ENCODE measurements at places on chromosomes 7 and 10. TPM values are rescaled to one million over a fixed set of nuclear protein-coding genes. Genes with fewer than 3 reads are reported as not detected.

DNA sequence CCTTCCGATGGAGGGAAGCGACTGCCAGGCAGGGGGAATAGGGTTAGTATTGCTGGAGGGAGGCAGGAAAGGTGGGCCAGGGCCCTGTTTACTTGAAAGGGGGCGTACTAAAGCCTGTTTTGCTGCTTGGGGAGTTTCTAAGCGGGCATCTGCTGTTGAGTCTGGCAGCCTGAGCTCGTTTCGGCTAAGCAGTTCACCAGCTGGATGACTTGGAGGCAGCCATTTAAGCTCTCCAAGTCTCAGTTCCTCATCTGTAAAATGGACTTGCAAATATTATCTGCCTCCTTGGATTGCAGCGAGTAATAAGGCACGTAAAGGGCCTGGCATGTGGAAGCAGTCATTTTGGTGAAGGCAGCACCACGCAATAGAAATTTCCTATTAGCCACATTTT is 44.0 kb downstream of the LDB3 start:
- peak; percentile 57 for DNase-seq
- H3K36me3 ChIP-seq: no peaks in the 10 kb centered on the region
- peaks cover 22% of the 10 kb centered on the region for H3K4me1 ChIP-seq
- peak overlapping the region; percentile 74 for H3K4me3 ChIP-seq
- no peak overlapping the region for H3K27ac ChIP-seq
- H3K27me3 ChIP-seq: no peaks in the 10 kb centered on the region

Gene OR13A1
- not detected for total RNA-seq

DNA sequence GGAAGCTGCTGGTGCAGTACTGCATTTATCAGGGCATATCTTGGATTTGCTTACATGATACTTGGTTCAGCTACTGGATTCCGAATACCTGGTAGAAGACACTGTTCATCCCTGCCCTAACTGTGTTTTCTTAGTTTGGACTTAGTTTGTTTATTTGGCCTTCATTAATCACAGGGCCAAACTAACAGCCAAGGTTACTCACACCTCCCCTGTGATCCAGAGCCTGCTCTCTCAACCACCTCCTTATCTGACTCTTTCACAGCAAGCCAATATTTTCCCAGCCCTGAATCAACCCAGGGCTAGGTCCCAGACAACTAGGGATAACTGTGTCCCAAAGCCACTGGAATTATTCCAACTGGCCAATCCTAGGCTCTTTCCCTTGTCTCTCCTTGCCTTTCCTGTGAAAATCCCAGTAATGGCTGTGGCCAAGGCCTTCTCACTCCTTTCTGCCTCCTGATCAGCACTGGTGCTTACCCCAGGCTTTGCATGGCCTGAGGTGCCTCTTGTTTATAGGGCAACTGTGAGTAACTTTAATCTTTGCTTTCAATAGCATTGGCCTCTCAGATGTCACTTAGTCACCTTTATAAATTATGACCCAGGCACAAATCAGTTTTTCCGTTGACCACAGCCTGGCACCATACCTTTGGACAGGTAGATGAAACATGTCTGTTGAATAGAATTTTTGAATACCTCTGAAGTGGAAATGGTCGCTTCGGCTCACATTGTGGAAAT is 9.3 kb upstream of the JCAD start:
- no peaks in the 10 kb centered on the region for H3K27me3 ChIP-seq
- no peak for DNase-seq
- H3K36me3 ChIP-seq: no peaks in the 10 kb centered on the region
- no peak overlapping the region for H3K27ac ChIP-seq

DNA sequence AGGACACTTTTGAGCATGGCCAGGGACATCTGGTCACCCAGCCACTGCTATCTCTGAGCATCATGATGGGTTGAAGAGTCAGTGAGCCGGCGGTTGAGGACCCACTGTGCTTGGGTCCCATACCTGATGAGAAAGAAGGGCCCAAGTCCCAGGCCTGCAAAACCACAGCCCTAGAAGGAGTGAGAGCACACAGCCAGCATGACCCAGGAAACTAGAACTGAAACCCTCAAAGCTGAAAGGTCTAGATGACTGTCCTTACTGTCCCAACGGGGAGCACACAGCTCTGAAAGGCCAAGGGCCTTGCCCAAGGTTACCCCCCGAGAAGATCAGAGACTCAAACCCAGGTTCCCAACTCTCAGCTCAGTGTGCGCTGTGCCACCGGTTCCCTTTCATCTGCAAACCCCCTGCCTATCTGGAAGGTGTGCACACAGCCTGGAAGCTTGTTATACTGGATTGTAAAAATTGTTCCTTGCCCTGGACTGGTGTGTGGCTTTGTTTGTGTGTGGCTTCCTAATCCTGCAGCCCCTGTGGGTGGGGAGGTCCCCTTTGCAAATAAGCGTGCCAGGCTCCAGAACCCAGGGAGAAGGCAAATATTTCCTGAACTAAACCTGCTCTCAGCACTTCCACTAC is 22.6 kb upstream of the PSAP start:
- no peak overlapping the region for H3K4me3 ChIP-seq
- no peaks in the 10 kb centered on the region for H3K4me1 ChIP-seq
- no peak overlapping the region for H3K27ac ChIP-seq
- no peak for DNase-seq

DNA sequence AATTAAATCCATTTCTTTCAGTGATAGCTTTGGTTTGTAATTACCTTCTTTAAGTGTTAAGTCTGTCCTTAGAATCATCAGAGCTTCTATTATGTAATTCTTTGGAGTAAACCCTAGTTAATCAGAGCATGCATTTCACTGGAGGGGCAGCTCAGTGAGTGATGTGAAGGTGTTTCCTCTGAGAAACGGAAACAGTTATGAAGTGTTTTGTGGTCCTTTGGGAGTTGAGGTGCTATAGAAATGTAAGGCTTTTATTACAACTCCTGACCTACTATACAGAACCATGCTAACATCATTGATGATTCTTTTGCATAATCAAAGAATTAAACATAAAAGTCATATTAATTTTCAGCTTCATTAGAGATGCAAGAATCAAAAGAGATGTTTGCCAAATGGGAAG is 141.5 kb downstream of the EXOC4 start:
- H3K27ac ChIP-seq: no peak overlapping the region
- H3K4me3 ChIP-seq: no peak overlapping the region
- H3K27me3 ChIP-seq: no peaks in the 10 kb centered on the region
- H3K36me3 ChIP-seq: no peaks in the 10 kb centered on the region
- no peak for DNase-seq

DNA sequence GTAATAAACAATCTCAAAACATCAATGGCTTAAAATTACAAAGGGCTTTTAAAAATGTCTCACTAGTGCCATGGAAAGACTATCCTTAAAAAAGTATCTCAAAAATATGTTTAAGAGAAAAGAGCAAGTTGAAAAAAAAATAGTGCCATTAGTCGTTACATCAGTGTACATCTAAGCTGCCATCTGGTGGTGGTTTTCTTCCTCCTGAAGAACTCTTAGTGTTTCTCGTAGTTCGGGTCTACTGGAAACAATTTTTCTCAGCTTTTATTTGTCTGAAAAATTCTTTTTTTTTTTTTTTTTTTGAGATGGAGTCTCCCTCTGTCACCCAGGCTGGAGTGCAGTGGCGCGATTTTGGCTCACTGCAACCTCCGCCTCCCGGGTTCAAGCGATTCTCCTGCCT is 5.9 kb upstream of the GARIN1A start:
- H3K4me1 ChIP-seq: no peaks in the 10 kb centered on the region
- no peak overlapping the region for H3K4me3 ChIP-seq
- DNase-seq: peak; percentile 56
- no peak overlapping the region for H3K27ac ChIP-seq

- no peak overlapping the region for H3K27ac ChIP-seq
- no peak overlapping the region for H3K4me3 ChIP-seq
- no peaks in the 10 kb centered on the region for H3K27me3 ChIP-seq
- DNase-seq: no peak
Measured at GRCh38 chr10:87983716-87984115, 120.3 kb downstream of the PTEN start.

GRCh38 chr7:143850682-143851081 is 51.3 kb downstream of the TCAF1 start:
- H3K4me3 ChIP-seq: no peak overlapping the region
- no peaks in the 10 kb centered on the region for H3K36me3 ChIP-seq
- H3K27me3 ChIP-seq: no peaks in the 10 kb centered on the region
- no peak for DNase-seq
- H3K4me1 ChIP-seq: no peaks in the 10 kb centered on the region
- H3K27ac ChIP-seq: no peak overlapping the region

- H3K36me3 ChIP-seq: no peaks in the 10 kb centered on the region
- H3K27ac ChIP-seq: no peak overlapping the region
- DNase-seq: no peak
Measured at GRCh38 chr7:45897042-45897690, 8.9 kb downstream of the IGFBP1 start.

- DNase-seq: no peak
- H3K27ac ChIP-seq: no peak overlapping the region
- no peaks in the 10 kb centered on the region for H3K27me3 ChIP-seq
Measured at GRCh38 chr10:10758306-10758705, 259.4 kb upstream of the CELF2 start.

- H3K27ac ChIP-seq: no peak overlapping the region
- H3K4me3 ChIP-seq: no peak overlapping the region
- H3K27me3 ChIP-seq: no peaks in the 10 kb centered on the region
- H3K36me3 ChIP-seq: no peaks in the 10 kb centered on the region
- no peaks in the 10 kb centered on the region for H3K4me1 ChIP-seq
Measured at GRCh38 chr10:60123668-60124067, 217.3 kb upstream of the CCDC6 start.

Gene PAOX
- total RNA-seq: 8.7 TPM

Gene UNC5B
- 31.2 TPM for total RNA-seq

Gene GTF2IRD1
- 28.7 TPM for total RNA-seq

DNA sequence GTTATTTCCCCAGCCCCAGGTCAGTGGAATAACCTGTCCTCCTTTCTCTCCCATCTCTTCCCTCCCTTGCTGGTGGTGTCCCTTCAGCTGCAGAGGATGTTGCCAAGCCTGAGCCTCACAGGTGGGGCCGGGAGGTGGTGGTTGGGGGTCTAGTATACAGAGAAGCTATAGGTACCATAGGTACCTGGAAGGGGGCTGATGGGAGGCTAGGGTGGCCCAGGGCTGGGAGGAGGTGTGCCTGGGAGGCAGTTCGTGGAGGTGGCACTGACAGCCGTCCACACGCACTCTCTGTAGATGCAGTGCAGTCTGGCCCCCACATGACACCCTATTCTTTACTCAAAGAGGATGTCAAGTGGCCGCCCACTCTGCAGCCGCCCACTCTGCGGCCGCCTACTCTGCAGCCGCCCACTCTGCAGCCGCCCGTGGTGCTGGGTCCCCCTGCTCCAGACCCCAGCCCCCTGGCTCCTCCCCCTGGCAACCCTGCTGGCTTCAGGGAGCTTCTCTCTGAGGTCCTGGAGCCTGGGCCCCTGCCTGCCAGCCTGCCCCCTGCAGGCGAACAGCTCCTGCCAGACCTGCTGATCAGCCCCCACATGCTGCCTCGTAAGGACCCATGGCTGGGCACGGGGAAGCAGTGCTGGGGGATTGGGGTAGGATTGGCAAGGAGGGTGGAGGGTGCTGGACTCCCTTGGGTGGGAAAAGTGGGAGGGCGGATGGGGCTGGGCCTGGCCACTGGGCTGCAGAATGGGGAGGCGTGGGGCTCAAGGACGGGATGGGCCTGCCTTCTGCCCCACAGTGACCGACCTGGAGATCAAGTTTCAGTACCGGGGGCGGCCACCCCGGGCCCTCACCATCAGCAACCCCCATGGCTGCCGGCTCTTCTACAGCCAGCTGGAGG is 9.5 kb downstream of the IRF5 start:
- no peak overlapping the region for H3K27ac ChIP-seq
- H3K36me3 ChIP-seq: no peaks in the 10 kb centered on the region
- peak; percentile 69 for DNase-seq
- H3K27me3 ChIP-seq: no peaks in the 10 kb centered on the region
- no peak overlapping the region for H3K4me3 ChIP-seq
- H3K4me1 ChIP-seq: no peaks in the 10 kb centered on the region

- no peaks in the 10 kb centered on the region for H3K27me3 ChIP-seq
- H3K4me3 ChIP-seq: no peak overlapping the region
- H3K4me1 ChIP-seq: peaks cover 15% of the 10 kb centered on the region
- peaks cover 19% of the 10 kb centered on the region for H3K36me3 ChIP-seq
Measured at GRCh38 chr7:99571768-99572167, 13.3 kb downstream of the ZNF655 start.

GRCh38 chr10:4677296-4678021 is 148.5 kb upstream of the AKR1E2 start:
- DNase-seq: no peak
- no peaks in the 10 kb centered on the region for H3K36me3 ChIP-seq
- H3K27ac ChIP-seq: no peak overlapping the region
- H3K4me3 ChIP-seq: no peak overlapping the region

- no peaks in the 10 kb centered on the region for H3K36me3 ChIP-seq
- no peak overlapping the region for H3K27ac ChIP-seq
- no peaks in the 10 kb centered on the region for H3K4me1 ChIP-seq
Measured at GRCh38 chr7:155870334-155871180, 58.3 kb upstream of the SHH start.

Gene LIPK
- total RNA-seq: not detected

Gene COG5
- total RNA-seq: 40.6 TPM

GRCh38 chr10:62373995-62374861 is at the start of gene ZNF365:
Gene ZNF365, plus strand, starts transcription at chr10:62374369. Its CDS starts 1,825 bp downstream, at chr10:62376194.
- no peaks in the 10 kb centered on the region for H3K36me3 ChIP-seq
- peaks cover 30% of the 10 kb centered on the region for H3K27me3 ChIP-seq
- peaks cover 8% of the 10 kb centered on the region for H3K4me1 ChIP-seq
- H3K4me3 ChIP-seq: peak within 1 kb of the TSS; percentile 73
- no peak within 1 kb of the TSS for H3K27ac ChIP-seq
- DNase-seq: peak; percentile 78

Gene HMX3
- 0.35 TPM for total RNA-seq

Gene ASIC3
- 0.54 TPM for total RNA-seq

- DNase-seq: no peak
- no peak overlapping the region for H3K4me3 ChIP-seq
- no peaks in the 10 kb centered on the region for H3K36me3 ChIP-seq
- H3K27ac ChIP-seq: no peak overlapping the region
- H3K4me1 ChIP-seq: no peaks in the 10 kb centered on the region
- no peaks in the 10 kb centered on the region for H3K27me3 ChIP-seq
Measured at GRCh38 chr7:28587211-28587610, 174.9 kb downstream of the CREB5 start.

- DNase-seq: no peak
- no peaks in the 10 kb centered on the region for H3K4me1 ChIP-seq
- H3K27ac ChIP-seq: no peak overlapping the region
Measured at GRCh38 chr10:33304423-33305225, 29.8 kb downstream of the NRP1 start.

Gene HOXA6
- not detected for total RNA-seq

- no peaks in the 10 kb centered on the region for H3K27me3 ChIP-seq
- H3K4me1 ChIP-seq: no peaks in the 10 kb centered on the region
- no peaks in the 10 kb centered on the region for H3K36me3 ChIP-seq
- no peak overlapping the region for H3K27ac ChIP-seq
Measured at GRCh38 chr7:27424749-27425148, 182.1 kb downstream of the EVX1 start.

DNA sequence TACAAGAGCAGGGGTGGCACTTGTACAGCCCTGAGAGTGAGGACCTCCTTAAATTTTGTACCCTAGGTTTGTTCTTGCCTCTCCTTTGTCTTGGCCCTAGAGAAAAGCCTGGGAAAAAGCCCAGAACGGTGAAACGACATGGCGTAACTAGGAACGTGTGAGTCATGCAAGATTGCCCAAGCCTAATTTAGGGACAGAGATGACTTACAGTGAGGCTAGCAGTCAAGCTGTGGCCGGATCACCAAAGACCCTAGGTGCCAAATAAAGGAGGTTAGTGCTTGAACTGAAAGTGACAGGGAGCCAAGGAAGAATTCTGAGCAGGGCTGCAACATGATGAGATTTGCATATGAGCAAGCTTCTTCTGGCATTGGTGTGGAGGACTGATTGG is 25.1 kb downstream of the TBXAS1 start:
- no peaks in the 10 kb centered on the region for H3K4me1 ChIP-seq
- no peaks in the 10 kb centered on the region for H3K36me3 ChIP-seq
- no peaks in the 10 kb centered on the region for H3K27me3 ChIP-seq
- no peak overlapping the region for H3K4me3 ChIP-seq

Data from GM23338 (cell line).